ENCODE measurements at places on chromosomes 5 and 9.

GRCh38 chr9:108933231-108933717, 650 bp downstream of the ELP1 start:
- DNase-seq, result no peak

DNA sequence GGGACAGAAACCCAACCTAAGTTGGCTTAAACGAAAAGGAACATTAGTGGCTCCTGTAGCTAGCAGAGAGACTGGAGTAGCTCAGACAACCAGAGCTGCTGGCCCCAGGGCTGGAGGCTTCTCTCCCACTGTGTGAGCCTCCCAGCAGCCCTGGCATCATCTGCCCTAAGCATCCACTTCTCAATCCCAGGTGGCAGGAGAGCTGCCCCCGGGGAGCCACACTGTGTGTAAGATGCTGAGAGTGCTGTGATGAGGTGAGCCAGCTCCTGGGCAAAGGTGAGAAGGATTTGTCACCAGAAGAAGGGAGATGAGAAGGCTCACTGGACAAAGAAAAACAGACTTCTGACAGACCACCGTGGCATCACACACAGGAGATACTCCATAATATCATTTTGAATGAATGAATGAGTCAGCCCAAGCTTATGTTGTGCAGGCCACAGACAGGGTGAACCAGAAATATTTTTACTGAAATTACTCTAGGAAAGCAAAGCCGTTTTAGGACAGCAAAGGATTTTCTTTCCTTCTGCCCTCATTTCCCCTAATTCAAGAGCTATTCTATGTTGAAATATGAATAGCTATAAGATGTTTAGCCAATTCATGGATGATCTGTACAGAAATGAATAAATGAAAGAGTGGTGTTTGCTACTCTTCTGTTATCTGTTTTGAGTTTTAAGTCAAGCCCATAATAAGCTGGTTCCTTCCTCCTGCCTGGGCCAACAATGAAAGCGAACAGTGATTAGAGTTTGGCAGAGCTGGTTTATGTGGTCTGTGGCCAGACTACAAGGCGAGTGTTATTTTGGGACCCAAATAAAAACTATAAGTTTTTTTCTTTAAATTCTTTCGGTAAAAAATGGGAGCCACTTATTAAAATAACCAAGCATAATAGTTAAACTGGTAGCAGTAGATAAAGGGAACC, 57.4 kb upstream of the ECM2 start:
- DNase-seq, result no peak

GRCh38 chr5:35838370-35839042, 18.2 kb upstream of the IL7R start:
- no peak for DNase-seq

GRCh38 chr9:16150938-16151650, 598.3 kb downstream of the CCDC171 start:
- no peak for DNase-seq

DNA sequence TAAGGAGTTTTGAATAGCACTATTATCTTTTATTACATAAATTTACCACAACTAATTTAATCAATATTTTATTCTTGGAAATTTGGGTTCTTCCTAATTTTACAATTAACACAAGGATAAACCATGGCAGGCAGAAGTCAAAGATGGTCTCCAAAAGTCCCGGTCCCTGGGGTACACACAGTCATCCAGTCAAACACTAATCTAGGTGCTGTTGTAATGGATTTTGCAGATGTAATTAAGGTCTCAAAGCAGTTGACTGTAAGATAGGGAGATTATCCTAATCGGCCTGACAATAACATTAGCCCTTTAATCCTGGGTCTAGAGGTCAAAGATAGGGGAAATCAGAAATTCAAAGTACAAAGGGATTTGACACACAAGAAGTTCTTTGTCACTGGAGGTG, 57.5 kb upstream of the HTR1A start:
- no peak for DNase-seq

GRCh38 chr9:33225319-33226147, 14.4 kb upstream of the SPINK4 start:
- DNase-seq, result peak; percentile 48

GRCh38 chr9:111630182-111630963, 761 bp upstream of the DNAJC25 start:
- DNase-seq, result no peak

DNA sequence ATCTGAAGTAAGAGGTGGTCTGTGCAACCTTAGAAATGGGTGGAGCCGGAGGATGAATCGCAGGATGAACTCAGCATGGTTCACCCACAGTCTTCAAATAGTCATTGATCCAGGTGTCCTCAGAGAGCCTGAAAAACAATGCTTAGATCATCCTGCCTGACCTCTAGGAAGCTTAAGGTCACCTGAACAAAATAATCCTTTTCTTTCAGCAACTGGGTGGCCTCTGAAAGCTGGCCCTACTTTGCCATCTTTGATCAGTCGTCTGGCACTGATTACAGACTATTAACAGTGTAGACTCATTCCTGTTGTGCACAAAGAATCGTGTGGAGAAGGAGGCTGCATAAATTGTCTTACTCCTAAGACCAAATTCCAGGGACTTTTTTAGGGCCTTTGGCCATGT, 50.7 kb downstream of the PIP5K1B start:
- DNase-seq, result no peak

DNA sequence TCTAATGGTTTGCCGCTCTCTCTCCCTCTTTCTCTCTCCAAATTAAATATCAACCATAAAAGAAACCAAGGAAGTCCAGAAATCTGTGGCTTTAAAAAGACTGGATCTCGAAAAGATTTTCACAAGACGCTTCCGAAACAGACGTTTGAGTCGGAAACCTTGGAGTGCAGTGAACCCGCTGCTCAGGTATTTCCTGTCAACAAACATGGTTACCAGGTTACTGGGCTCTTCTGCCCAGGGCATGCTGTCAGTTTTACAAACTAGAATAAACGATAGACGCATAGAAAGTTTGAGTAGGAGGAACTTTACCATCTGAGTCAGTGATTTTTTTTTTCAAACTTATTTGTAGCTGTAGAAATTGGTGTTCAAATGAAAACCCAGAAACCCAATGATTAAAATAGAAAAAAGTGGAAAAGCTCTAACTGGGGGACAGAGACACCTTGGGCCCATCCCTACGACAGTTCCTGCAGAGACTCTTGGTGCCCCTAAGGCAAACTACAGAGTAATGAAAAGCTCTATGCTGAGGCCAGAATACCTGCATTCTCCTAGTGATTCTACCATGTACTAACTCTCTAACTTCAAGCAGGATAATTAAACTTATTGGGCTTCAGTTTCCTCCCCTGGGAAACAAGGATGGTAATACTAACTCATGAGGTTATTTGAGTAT, 90.0 kb downstream of the DOCK8 start:
- no peak for DNase-seq

DNA sequence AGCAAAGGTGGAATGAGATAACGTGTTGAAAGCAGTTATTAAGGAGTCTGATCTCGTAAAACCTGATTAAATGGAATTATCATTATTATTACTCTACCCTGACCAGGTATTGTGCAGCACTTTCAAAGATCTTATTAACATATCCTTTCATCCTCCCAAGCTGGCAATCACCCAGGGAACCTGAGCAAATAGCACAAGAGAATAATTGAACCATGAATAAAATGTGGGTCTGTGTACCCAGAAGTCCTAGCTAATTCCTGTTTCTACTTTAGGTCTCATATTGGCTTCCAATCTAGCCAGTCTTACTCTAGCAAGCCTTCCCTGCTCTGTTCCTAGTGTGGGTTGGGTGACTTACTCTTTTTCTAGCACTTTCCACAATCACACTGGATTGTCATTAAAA, 162.2 kb upstream of the STK32A start:
- DNase-seq, result no peak

DNA sequence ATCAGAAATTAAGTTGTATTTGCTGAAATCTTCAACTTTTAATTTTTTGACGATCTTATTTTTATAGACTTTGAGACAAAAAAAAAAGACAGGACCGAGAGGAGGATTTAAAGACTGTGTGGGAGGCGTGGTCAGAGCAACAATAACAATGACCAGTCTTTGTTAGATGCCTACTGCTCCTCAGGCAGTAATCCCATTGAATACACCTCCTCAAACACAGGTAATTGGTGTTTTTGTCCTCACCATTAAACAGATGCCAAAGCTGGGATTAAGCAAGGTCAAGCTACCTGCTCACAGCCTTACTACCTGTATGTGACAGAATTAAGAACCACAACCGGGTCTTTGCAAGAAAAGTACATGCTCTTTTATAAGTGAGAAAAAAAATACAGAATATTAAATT, 233.3 kb upstream of the GRAMD2B start:
- DNase-seq, result no peak

GRCh38 chr5:159916841-159917761, 819 bp downstream of the ADRA1B start:
- DNase-seq, result no peak

- DNase-seq, result no peak
These were observed 36.4 kb upstream of the ANGPTL2 start for GRCh38 chr9:127158786-127159324.

GRCh38 chr9:120985819-120986222, 59.2 kb upstream of the TRAF1 start:
- DNase-seq, result no peak

DNA sequence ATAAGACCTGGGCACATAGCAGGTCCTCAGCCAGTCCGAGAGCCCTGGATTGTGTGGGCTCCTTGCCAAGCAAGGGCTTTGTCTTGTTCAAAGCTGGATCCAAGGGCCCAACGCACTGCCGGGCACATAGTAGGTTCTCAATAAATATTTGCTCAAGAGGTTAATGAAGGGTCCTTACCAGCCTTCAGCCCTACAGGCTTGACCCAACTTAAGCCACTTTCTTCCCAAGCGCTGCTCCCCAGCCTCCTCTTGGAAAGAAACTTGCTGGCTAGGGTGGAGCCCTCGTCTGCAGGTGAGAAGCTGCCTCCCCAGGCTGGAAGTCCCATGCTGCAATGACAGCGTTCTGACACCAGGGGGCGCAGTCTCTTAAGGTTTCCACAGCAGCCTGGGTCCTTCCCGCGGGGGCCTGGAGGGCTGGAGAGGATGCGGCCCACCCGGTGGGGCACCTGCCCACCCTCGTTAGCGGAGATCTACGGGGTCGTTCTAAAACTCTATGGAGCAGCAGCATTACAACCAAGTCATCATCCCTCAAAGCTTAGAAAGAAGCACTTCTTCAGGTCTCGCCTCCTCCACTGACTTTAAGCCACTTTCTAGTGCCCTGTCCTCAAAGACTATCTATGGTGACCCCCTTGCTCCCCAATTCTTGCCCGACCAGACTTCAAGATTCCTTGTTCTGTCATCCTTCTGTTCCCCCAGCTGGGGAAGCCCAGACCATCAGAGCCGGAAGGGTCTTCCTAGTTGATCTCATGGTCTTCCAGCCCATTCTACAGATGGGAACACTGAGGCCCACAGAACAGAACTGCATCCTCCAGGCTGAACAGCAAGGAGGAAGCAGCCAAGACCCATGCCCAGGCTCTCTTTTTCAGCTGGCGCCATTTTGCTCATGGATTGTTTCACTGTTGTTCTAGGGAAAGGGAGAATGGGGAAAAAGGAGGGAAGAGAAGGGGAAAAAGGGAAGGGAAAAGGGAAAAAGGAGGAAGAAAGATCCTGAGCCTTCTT, 115.4 kb downstream of the LHX2 start:
- DNase-seq, result peak; percentile 75

GRCh38 chr5:142133330-142134206, 25.0 kb downstream of the NDFIP1 start:
- no peak for DNase-seq

DNA sequence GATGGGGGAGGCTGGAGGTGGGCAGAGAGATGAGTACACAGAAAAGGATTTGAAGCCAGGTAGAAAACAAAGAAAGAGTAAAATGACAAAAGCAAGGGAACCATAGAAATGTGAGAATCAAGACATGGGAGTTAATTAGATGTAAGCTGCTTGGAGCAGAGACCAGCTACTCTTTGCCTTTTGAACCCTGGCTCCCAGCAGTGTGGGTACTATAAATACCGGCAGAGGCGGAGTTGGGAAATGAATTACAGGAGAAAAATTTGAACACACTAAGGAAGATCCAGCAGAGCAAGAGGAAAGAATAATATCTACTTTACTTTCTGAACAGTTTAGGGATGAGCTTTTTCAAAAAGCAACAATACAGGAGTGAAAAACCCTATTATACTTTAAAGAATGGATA, 36.5 kb downstream of the KIF24 start:
- DNase-seq, result no peak

GRCh38 chr5:147160902-147161700, 73.7 kb upstream of the STK32A start:
- DNase-seq, result peak; percentile 12

GRCh38 chr9:121249563-121249962, 18.4 kb upstream of the GSN start:
- DNase-seq, result no peak

GRCh38 chr5:160657622-160658458, 194.2 kb downstream of the ATP10B start:
- no peak for DNase-seq

- no peak for DNase-seq
These were observed 10.0 kb downstream of the CEMIP2 start for GRCh38 chr9:71758277-71758676.

GRCh38 chr5:73797132-73797510, 171.1 kb downstream of the ARHGEF28 start:
- DNase-seq, result no peak

DNA sequence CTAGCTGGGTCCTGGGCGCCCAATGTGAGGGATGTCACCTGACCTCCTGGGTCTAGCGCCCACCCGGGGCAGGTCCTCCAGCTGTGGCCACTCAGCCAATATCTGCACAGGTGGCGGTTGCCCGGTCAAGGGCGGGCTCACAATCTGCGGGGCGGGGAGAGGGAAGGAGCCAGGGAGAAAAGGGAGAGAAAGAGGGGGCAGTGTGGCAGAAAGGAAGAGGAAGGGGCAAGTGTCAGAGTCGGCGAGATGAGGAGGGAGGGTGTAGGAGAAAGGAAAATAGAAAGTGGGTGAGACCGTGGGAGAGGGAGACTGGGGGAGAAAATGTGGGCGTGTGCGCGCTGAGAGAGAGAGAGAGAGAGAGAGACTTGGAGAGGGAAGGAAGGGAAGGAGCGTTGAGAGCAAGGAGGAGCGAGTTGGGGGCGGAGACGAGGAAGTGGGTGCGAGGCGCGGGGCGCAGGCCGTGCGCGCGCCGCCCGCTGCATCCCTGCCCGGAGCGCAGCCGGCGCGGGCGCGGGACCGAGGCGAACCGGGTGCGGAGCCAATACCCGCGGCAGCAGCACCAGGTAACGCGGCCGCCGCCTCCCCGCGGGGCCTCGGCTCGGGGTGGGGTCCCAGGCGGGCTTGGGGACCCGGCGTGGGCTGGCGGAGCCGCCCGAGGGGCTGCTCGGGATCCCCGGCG, at the start of gene HRH2:
TSS of gene HRH2 (plus strand) at position 479 of the 679 bp plus-strand sequence. CDS start 25,163 bp downstream, outside the sequence.
- peak; percentile 63 for DNase-seq

GRCh38 chr9:115910959-115911358, 242.6 kb upstream of the PAPPA start:
- DNase-seq, result no peak
